ENCODE measurements at places on chromosomes 12 and 14. TPM values are rescaled to one million over a fixed set of nuclear protein-coding genes. Genes with fewer than 3 reads are reported as not detected.
A peak's percentile ranks its signal among the peaks of the same experiment; 100 is the strongest.

GRCh38 chr12:109093022-109093918 is at the start of gene ALKBH2:
TSS of gene ALKBH2 (minus strand) at chr12:109093472. CDS start at chr12:109092786, 686 bp downstream.
- no peak within 1 kb of the TSS for H3K27ac ChIP-seq
- peak within 1 kb of the TSS; percentile 85 for H3K4me3 ChIP-seq
- no peaks in the 10 kb centered on the region for H3K27me3 ChIP-seq
- H3K4me1 ChIP-seq = no peaks in the 10 kb centered on the region

DNA sequence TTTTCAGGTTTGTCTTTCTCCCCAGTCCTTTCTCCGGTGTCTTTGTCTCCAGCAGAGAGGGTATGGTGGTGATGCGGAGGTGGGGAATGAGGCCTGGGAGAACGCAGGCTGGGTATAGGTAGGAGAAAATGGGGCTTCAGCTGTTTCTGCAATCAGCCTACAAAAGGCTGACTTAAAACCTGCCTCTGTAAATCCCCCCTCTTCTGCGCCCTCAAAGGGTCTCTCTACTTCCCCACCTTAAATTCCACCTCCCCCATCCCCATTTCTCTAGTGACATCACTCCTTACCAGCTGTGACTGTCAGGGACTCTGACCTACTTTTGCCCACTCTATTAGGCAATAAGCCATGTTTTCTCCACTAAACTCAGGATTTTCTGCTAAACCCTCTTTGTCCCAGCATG is 8.1 kb upstream of the RIMKLB start:
- DNase-seq = no peak
- H3K4me1 ChIP-seq = no peaks in the 10 kb centered on the region
- H3K27me3 ChIP-seq = no peaks in the 10 kb centered on the region

- no peak overlapping the region for H3K27ac ChIP-seq
- no peaks in the 10 kb centered on the region for H3K36me3 ChIP-seq
- H3K4me1 ChIP-seq = peaks cover 7% of the 10 kb centered on the region
- no peak for DNase-seq
- no peak overlapping the region for H3K4me3 ChIP-seq
- no peaks in the 10 kb centered on the region for H3K27me3 ChIP-seq
Observed at GRCh38 chr12:46549527-46550265, 177.1 kb upstream of the SLC38A2 start.

Gene FGF6
- not detected for total RNA-seq

Gene TPH2
- not detected for total RNA-seq

GRCh38 chr12:12482150-12482761 is 80.4 kb downstream of the DUSP16 start:
- H3K4me1 ChIP-seq = no peaks in the 10 kb centered on the region
- H3K27ac ChIP-seq = no peak overlapping the region
- DNase-seq = no peak
- H3K36me3 ChIP-seq = no peaks in the 10 kb centered on the region
- H3K27me3 ChIP-seq = no peaks in the 10 kb centered on the region
- no peak overlapping the region for H3K4me3 ChIP-seq

DNA sequence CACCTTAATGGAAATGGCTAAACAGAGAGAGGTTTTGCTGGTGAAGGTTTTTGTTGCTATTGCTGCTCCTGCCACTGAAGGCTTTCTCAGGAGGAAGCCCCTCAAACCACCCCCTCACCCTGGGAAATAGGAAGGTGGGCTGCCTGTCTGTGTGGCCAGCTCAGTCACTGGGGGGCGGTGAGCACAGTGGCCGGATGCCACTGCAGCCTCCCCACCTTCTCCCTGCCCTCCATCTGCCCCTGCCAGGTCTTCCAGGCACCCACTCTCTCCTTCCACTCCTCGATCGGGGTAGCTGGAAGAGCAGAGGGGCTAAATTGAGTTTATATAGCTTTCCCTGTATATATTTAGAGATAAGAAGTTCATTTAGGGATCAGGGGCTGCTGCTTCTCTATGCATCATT is 80.8 kb downstream of the PAPOLA start:
- no peaks in the 10 kb centered on the region for H3K27me3 ChIP-seq
- H3K36me3 ChIP-seq = no peaks in the 10 kb centered on the region
- H3K4me1 ChIP-seq = no peaks in the 10 kb centered on the region
- no peak overlapping the region for H3K27ac ChIP-seq

- no peaks in the 10 kb centered on the region for H3K27me3 ChIP-seq
- no peak for DNase-seq
- H3K4me3 ChIP-seq = no peak overlapping the region
- H3K27ac ChIP-seq = no peak overlapping the region
- no peaks in the 10 kb centered on the region for H3K36me3 ChIP-seq
Observed at GRCh38 chr14:23750357-23750756, 114.2 kb downstream of the DHRS2 start.

Gene TMEM63C
- total RNA-seq = 0.26 TPM

Gene RASSF9
- 7.9 TPM for total RNA-seq

Gene KRT85
- not detected for total RNA-seq

DNA sequence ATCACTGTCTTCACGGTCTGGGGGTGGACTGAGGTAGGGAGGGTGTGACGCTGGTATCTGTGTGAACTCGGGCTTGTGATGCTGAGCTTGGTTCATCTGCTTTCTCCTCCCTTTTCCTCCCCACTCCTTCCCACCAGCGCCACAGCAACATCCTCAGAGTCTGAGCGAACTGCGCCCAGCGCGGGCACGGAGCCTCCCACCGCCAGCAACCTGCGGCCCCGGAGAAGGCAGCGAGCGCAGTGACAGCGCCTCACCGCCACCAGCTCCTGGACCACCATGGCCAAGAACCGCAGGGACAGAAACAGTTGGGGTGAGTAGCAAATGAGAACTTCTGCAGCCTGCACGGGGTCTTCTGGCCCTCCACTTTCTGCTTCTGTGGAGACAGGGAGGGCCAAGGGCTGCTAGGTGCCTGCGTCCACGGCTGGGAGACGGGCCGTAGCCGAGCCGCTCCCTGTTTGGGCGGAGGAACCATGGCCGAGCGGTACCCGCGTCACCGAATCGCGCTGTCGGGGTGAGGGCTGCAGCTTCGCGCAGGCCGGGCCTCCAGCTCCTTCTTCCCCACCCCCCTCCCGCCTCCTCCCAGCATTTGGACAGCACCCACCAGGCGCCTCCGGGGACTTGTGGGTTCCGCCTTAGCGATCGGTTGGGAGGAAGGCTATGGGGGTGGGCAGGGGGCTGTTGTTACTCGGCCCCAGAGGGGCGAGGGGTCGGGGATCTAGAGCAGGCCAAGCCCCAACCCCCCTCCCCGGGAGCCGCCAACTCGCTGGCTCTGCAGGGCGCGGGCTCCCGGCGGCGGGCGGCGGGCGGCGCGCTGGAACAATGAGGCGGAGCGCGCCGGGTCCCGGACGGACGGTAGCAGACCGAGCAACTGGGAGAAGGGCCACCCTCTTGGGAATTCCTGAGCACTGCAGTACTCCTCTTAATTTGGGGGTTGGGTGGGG is at the start of gene ATL1:
ATL1 (plus strand) TSS at position 156 of the 941 bp plus-strand sequence; CDS start at position 277, 121 bp downstream.
- no peaks in the 10 kb centered on the region for H3K4me1 ChIP-seq
- DNase-seq = peak; percentile 93
- no peaks in the 10 kb centered on the region for H3K27me3 ChIP-seq
- peak within 1 kb of the TSS; percentile 34 for H3K4me3 ChIP-seq
- no peaks in the 10 kb centered on the region for H3K36me3 ChIP-seq

Gene B4GALNT3
- 17.4 TPM for total RNA-seq

GRCh38 chr14:92325835-92326234 is 2.9 kb downstream of the SLC24A4 start:
- no peaks in the 10 kb centered on the region for H3K27me3 ChIP-seq
- DNase-seq = no peak
- no peak overlapping the region for H3K4me3 ChIP-seq
- no peaks in the 10 kb centered on the region for H3K4me1 ChIP-seq
- H3K27ac ChIP-seq = no peak overlapping the region

Gene FOXN4
- not detected for total RNA-seq

GRCh38 chr12:50101663-50102062 is 2.1 kb upstream of the GPD1 start:
- no peaks in the 10 kb centered on the region for H3K4me1 ChIP-seq
- no peak for DNase-seq
- H3K27ac ChIP-seq = no peak overlapping the region
- no peak overlapping the region for H3K4me3 ChIP-seq
- peaks cover 10% of the 10 kb centered on the region for H3K36me3 ChIP-seq

DNA sequence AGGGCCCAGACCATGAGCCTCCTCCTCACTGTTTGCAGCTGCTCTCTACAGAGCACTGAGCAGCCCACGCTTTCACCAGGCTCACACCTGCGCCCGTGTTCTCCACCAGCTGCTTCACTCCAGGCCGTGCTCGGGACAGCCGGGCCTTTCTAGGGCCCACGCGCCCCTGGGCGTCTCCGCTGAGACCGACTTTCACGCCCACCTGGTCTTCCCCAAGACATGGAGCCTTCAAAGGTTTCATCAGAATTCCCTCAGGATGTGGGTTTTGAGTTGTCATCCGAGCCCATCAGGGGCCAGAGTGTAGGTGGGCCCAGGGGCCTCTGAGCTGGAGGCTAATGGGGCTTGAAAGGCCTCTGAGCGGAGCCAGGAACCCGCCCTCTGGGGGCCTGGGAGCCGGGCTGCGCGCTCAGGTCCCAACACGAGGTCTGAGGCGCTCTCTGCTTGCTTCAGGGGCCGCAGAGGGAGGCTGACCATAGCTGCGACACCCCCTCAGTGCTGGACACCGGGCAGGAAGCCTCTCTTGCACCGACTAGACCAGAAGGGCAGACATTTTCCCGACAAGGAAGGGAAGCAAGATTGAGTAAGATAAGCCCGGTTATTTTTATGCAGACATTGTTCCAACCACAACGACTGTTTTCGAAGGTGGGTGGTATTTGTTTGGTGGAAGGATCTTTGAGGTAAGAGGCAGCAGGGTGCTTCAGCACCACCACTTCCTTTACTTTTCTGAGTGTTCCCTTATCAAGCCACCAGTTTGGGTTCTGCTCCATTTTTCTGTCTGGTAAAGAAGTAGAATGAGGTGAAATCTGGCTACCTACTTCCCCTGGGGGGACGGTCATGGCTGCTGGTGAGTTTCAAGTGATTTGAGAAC is 125.0 kb upstream of the FUT8 start:
- no peak overlapping the region for H3K4me3 ChIP-seq
- H3K27ac ChIP-seq = no peak overlapping the region
- no peak for DNase-seq
- H3K36me3 ChIP-seq = no peaks in the 10 kb centered on the region
- no peaks in the 10 kb centered on the region for H3K27me3 ChIP-seq
- H3K4me1 ChIP-seq = no peaks in the 10 kb centered on the region

Gene SSPN
- total RNA-seq = 109 TPM

DNA sequence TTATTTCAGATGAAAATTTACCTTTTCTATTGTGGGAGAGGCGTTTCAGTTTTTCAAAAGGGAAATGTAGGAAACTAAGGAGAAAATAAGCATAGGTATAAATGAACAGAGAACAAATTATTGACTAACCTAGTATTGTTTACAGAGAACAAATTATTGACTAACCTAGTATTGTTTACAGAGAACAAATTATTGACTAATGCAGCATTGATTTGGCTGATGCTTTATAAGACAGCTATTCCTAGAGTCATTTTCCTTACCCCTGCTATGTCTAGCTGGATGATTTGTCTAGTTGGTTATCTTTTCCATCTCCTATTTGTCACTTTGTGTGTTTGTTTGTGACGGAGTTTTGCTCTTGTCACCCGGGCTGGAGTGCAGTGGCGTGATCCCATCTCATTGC is 22.6 kb downstream of the TMPO start:
- no peaks in the 10 kb centered on the region for H3K4me1 ChIP-seq
- no peak for DNase-seq
- peaks cover 3% of the 10 kb centered on the region for H3K36me3 ChIP-seq
- H3K4me3 ChIP-seq = no peak overlapping the region

Gene STRN3
- total RNA-seq = 52.2 TPM

- no peak overlapping the region for H3K27ac ChIP-seq
- no peak for DNase-seq
- no peaks in the 10 kb centered on the region for H3K27me3 ChIP-seq
- H3K36me3 ChIP-seq = no peaks in the 10 kb centered on the region
- H3K4me1 ChIP-seq = no peaks in the 10 kb centered on the region
Observed at GRCh38 chr14:56608689-56609088, 29.1 kb downstream of the TMEM260 start.

All from aorta (tissue), 5 donors.